ENCODE measurements at places on chromosomes 2 and 18.

DNA sequence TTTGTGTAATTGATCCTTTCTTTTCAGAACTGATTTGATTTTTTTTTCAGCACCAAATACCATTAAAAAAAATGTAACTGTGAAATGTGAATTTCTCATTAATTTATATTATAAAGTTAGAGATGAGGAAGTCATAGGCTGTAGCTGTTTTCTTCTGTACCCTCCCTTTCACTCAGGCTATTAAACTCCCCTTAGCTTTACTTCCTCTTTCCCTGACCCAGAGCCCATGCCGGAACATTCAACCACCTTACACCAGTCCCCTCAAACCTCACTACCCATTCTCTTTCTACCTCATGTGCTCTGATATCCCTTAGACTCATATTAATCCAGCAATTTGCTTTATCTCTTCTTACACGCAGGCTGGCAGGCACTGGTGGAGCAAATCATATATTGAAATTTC is 12.4 kb downstream of the GALNT5 start:
- DNase-seq = no peak

- no peak for DNase-seq
These were observed 641.7 kb downstream of the NR4A2 start for GRCh38 chr2:155690785-155691184.

DNA sequence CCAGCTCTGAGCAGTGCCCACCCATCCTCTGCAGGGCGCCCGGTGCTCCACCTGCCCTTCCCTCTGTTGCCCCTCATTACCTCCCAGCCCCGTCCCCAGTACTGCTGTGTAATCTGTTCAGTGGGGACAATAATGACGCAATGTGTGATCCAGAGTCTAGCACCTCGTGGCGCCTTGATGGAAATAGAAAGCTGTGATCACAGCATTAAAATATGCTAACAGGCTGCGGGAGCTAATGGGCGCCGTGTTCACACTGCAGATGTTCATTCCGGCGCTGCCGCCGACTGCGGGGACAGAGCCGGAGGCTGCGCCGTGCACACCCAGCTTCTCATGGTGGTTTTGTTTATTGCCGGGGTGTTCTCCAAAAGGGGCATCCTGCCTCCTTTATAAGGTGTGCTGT is 235.2 kb downstream of the LDLRAD4 start:
- no peak for DNase-seq

- DNase-seq = no peak
These were observed 29.7 kb downstream of the SLC4A5 start for GRCh38 chr2:74313497-74313896.

DNA sequence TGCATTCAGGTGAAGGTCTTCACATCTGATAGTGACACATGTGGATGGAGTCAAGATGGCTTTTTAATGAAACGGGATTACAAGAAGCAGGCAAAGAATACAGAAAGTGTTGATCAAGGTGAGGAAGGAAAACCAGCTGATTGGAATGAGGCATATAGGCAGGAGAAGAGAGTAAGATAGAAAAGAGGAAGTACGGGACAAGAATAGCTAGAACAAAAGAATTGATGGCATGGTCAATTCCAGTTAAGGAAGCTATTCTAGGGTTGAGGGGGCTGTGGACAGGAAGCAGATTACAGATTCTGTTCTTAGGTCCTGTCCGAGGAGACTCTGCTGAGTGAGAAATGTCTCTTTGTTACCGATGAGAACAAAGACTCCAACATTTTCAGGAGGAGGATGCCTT is 13.2 kb upstream of the NCK2 start:
- no peak for DNase-seq

GRCh38 chr2:20191714-20192569 is 33.0 kb downstream of the SDC1 start:
- no peak for DNase-seq

- DNase-seq = no peak
These were observed 19.4 kb downstream of the TMEM87B start for GRCh38 chr2:112074506-112074905.

DNA sequence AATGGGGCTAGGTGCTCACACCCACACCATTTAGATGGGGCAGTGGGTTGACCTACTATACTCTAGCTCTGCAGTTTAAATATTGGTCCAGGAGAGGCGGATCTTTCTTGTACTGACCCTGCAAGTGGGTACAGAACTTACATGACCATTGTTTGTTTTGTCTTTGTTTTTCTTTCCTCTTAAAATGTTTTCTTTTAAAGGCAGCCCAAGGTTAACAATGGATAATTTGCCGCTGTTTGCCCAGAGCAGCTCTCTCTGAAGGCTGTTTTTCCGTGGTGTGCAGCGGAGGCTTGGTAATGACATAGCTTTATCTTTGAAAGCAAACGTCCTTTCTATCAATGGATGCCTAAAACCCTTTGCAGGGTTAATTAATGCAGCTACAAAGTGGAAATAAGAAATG is 133.3 kb upstream of the MEX3C start:
- no peak for DNase-seq

DNA sequence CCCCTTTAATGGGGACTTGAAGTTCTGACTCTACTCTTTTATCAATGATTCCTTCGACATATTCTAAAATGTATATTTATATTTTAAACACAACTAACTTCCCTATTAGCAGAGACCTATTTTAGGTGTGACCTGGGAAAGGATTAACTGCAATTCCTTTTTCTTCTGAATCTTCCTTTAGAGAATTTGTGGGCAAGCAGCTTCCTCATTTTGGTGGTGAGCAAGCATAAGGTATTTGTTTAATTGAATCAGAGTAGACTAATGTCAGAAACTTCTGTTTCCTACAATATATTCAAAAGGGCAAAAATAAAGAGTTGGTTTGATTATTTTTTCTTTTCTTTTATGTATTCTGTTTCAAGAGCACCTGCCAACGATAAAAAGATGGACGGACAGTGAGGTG is 237.0 kb downstream of the IKZF2 start:
- DNase-seq = no peak

DNA sequence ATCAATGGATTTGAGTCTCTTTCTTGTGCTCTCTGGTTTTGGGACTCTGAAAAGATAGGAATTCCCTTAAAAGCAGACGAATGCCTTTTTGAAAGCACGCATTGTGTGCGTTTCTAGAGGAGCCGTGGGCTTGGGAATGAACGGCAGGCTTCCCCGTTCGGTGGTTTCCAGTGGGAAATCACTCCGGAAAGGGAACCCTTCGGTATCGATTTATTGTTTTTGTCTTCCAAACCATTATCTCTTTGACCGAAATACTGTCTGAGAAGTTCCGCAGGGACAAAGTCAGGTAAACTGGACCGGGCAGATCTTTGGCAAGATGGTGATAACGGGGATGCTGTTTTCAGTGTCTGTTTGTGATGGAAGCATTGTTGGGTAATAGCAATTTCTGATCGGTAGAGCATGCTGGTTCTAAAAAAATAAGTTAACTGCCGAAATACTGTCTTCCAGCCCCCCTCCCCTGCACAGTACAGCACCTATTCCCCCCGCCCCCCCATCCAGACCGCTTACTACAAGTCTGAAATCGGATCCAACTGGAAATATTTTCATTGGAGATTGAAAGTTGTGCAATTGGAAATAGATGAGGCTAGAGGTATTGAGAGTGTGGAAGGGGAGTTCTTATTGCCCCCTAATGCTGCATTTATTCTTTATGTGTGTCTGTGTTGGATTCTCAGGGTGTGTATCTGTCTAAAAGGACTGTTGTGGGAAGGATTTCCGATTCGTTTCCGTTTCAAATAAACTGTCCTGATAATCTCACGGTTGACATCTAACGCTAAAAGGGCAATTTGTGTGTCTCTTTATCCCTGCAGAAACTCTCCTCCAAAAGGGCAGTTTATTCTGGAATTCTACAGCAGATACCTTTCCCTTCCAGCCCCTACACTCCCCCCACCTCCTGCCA is 635 bp downstream of the SETBP1 start:
- DNase-seq = no peak

DNA sequence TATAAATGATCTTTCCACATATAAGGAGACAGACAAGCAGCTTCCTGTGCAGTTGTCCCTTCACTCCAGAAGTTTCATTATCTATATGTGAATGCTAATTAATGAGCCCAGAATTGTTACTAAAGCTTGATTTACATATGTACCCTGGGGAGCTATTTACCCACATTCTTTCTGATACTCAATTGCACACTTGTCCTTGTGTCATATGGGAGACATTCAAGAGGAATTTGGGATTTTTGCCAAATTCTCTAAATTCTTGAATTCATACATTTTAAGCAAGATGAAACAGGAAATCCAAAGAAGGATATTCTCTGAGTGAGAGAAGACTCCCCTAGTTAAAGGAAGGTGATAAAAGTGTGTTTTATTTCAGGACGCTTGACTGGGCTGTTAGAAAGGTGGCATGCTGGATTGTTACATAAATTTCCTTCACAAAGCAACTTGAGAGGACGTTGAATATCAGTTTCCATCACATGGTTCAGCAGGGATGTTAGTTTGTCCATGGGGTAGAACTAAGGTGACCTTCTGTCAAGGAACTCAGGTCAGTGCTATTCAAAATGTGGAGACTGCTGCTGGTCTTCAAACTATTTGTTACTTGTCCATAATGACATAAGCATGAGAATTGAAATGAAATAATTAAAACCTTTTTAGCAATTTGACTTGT is 368.2 kb downstream of the IRS1 start:
- no peak for DNase-seq

DNA sequence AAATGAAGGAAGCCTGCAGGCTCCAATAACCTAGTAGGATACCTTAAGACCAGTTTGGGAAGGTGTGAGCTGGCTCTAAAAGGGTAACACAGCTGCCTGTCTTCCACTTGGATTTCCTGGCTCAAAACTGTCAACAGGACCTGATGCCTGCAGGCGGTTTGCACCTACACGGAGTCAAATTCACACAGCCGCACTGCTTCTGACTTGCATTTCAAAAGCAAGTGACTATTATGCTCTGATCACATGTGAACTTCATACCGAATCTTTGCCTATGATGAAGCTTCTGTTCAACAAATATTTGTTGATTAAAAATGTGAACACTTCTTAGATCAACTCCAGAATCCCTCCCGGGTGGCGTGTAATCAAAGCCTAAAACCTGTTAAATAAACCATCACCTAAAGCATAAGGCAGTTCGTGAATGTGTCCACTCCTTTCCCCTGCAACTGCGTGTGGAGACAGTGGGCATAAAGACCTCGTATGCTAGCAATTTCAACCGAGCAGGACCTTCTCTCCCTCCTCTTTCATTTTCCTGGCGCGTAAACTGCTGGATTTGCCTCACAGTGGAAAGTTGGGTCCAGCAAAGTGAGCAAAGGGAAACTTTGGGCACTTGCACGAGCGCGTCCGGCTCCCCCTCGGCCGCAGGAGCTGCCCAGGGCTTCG is 784 bp downstream of the CRACDL start:
- DNase-seq = no peak

- no peak for DNase-seq
These were observed 754.1 kb upstream of the SLC8A1 start for GRCh38 chr2:41206004-41206403.

GRCh38 chr2:123073371-123073770 is 951.7 kb upstream of the CNTNAP5 start:
- no peak for DNase-seq

DNA sequence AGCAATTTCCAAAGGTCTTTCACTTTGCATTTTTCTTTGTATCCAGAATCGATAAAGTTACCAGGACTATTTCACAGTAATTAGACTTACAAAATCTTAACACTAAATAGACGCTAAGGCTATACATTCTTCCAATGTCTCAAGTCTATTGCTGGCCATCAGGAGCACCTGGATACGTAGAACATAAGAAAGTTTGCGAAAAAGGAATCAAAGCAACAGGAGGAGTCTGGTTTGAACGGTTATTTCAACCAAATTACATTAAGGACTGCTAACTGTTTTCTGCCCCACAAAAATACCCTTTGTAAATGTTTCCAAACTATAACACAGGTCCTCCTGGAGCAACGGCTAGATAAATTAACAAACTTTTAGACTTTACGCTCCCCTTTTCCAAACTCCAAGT is 1.4 kb upstream of the HNRNPA3 start:
- no peak for DNase-seq

DNA sequence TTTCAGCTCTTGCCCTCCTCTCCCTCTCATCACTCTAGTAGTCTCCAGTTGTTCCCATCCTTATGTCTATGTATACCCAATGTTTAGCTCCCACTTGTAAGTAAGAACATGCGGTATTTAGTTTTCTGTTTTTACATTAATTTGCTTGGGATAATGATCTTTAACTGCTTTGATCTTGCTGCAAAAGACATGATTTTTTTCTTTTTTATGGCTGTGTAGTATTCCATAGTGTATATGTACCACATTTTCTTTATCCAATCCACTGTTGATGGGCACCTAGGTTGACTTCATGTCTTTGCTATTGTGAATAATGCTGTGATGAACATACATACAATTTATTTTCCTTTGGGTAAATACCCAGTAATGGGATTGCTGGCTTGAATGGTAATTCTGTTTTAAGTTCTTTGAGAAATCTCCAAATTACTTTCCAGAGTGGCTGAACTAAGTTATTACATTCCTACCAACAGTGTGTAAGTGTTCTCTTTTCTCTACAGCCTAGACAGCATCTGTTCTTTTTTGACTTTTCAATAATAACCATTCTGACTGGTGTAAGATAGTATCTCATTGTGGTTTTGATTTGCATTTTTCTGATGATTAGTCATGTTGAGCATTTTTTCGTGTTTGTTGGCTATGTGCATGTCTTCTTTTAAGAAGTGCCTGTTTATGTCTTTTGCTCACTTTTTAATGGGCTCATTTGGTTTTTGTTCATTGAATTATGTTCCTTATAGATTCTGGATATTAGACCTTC is 179.6 kb upstream of the SLC39A10 start:
- no peak for DNase-seq

- no peak for DNase-seq
These were observed 102.4 kb downstream of the PARD3B start for GRCh38 chr2:204647626-204648025.

- DNase-seq = no peak
These were observed 80.7 kb downstream of the ACSL3 start for GRCh38 chr2:222941510-222942032.

GRCh38 chr2:162234620-162235462 is 8.4 kb downstream of the FAP start:
- DNase-seq = no peak

GRCh38 chr2:77328134-77328931 is 193.8 kb downstream of the LRRTM4 start:
- DNase-seq = no peak

DNA sequence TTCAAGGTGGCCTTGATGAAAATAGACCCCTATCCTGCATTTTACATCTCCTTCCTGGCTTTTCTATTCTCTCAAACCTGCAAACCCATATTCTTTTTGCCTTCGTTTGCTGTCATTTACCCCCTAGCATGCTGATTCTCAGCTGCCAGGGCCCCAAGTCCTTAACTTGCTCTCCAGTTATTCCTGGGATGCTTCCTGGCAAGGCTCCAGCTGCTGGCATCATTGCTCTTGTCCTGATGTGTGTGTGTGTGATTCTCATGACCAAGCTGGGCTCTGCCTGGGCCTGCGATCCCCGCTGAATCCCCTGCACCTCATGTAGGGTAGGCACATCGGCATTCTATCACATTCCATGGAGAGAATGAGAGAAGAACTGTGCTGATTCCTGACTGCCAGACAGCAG is 11.9 kb downstream of the NPAS2 start:
- no peak for DNase-seq

Data from stimulated activated CD8-positive, alpha-beta memory T cell treated with anti-CD3 and anti-CD28 coated beads, Interleukin-7, amount 100 ng/mL, for 1 hour (primary cell).